Stimulated activated CD8-positive, alpha-beta memory T cell treated with anti-CD3 and anti-CD28 coated beads, Interleukin-4, amount 100 ng/mL, for 1 hour (primary cell): ENCODE measurements at places on chromosomes 7 and 10.

DNA sequence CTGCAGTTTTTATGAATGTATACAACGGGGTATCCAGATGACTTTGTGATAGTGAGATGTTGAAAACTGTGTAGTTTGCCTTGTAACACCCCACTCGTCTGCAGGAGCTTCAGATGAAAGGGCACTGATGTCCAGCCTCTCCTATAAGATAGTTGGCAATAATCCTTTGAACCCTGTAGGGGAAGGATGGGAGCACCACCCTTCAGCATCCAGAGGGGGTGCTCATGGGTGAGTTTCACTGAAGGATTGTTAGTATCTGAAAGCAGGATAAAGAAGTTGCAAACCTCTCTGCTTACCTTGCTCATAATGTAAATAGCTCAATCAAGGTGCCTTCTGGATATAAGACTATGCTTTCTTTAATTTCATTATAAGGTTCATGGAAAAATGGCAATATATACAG, 201.5 kb downstream of the TMEM178B start:
- no peak for DNase-seq

DNA sequence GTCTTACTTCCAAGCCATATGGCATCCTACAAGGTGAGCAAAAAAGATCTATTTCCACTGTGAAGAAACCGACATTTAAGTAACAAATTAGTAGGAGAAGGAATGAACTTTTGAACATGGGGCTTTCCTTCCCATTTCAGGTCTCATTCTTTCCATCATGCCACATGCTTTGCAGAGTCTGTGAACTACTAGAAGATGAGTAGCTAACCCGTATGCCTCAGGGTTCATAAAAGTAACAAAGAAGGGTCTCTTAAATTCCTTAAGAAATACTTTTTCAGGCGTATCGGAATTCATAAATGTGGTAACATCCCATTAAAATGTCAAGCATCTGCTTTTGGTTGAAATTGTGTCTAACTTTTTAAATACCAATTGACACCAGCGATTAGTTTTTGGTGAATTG, 81.3 kb upstream of the TNS3 start:
- DNase-seq, result no peak

DNA sequence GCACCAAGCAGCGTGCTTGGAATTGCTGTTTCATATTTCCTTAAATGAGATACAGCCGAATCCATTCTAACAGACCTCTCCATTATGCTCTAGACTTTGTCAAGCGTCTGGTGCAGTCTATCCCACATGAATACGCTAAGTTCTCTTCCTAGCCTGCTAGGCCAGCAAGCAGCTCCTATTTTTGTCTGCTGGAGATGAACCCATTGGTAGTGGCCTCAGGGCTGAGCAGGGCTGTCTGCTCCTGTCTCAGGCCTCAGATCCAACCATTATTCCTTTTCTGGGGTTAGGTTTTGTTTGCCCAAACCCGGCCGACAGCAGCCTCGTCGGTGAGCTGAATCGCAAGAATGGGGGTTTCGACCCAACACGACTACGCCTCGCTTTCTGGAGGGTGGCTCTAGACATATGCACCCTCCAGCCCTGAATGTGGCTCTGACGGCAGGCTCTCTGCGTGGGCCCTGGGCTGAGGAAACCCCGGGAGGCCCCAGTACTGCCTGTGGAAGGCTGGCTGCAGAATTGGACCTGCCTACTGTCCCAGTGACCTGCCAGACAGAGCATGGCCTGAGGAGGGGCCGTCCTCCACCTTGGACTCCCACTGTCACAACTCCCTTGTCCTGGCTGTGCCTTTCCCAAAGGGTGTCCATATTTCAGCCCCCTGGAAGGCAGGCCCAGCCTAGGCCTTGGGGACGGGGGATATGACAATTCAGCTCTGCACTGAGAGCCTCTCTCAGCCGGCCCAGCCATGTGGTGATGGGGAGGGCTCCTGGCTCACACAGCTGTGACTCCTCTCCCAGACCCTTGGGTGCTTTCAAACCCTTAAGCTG, 267.9 kb upstream of the TCERG1L start:
- no peak for DNase-seq

GRCh38 chr7:76071316-76072242, 23.7 kb downstream of the MDH2 start:
- DNase-seq, result no peak

- DNase-seq, result no peak
Measured at GRCh38 chr7:55526770-55527169, 45.5 kb downstream of the VOPP1 start.

DNA sequence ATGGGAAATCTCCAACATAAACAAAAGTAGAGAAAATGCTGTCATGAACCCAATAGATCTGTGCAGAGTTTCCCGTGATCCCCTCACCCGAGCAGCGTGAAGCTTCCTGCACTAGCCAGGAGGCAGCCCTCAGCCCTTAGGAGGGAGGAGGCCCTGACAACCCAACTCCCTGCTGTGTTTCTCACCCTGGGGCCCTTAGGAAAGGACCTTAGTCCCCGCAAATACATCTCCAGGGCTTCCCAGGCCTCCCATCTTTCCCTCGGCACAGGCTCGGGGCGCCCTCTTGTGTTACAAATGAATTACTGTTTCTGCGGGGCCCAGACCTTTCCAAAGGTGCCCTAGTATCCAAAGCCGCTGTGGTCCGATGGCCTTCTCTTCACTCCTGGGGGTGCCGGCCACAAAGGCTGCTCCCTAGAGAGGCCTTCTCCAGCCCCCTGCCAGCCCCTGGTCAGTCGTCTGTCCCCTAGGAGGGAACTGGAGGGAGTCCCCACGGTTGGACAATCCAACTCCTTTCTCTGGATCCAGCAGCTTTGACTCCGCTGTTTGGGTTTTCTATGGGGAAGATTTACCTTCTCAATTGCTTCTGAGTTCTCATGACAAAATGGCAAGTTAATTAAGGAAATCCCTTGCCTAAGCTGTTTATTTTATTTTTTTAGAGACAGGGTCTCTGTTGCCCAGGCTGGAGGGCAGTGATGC, 49.9 kb upstream of the SH2B2 start:
- DNase-seq, result no peak

DNA sequence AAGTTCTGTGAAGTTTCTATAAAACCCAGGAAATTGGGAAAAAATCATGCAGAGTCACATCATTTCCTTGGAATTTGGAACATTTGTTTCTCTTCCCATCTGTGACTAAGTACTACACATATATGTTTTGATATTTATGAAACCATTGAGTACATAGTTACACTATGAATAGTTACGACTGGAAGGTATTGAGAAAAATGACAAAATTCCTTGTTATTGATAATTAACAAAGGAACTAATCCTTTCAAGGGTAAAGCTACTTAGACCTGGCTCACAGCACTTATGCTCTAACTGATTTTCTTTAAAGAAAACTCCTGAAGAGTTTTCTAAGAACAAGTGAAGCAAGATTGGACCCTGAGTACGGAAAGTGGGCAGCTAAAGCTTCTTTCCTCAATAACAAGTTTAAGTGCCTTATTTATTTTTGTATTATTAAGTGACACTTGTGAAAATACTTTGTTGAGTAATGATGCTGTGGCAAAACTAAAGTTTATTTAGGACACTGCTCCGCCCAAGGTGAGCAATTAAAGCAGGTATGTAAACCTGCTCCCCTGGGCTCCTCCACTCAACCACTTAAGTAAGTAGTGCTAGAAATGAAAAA, 12.0 kb upstream of the GLCCI1 start:
- DNase-seq, result no peak

- DNase-seq, result no peak
Measured at GRCh38 chr10:84243759-84244158, 1.1 kb upstream of the RGR start.

DNA sequence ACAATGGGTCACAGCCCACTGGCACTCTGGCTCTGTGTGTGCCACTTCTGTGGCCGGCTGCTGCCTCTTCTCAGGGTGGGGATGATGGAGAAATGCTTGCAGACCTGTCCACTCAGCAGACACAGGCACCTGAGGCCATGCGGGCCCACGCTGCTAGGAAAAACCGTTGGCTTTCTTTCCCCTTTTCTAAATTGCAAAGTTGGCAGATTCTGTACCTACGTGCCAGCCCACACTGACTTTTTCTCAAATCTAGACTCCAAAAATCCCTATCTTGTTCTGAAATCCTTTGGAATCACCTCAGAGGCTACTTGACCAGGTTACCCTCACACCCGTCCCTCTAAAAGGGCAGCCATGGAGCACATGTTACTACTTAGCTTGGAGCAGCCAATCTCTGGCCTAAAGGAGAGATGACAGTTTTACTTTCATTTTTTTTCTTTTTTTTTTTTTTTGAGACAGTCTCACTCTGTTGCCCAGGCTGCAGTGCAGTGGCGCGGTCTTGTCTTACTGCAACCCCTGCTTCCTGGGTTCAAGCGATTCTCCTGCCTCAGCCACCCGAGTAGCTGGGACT, 99.4 kb downstream of the RNF216 start:
- DNase-seq, result no peak

DNA sequence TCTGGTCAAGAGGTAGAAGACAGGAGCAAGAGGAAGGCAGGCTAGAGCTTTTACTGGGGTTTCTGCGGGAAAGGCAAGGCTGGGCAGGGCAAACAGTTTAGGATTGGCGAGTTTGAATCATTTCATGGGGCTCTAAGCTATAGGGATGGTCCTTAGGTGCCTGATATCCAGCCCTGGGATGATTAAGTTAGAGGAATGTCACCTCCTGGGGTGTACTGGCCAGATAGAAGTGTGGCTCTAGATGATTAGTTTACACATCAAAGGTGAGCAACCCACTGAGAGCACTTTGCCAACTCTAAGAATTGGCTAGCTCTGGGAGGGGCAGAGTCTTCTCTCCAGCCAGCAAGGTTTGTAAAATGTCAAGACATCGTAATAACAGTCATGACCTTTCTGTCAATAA, 52.4 kb downstream of the ZNF365 start:
- DNase-seq, result no peak

DNA sequence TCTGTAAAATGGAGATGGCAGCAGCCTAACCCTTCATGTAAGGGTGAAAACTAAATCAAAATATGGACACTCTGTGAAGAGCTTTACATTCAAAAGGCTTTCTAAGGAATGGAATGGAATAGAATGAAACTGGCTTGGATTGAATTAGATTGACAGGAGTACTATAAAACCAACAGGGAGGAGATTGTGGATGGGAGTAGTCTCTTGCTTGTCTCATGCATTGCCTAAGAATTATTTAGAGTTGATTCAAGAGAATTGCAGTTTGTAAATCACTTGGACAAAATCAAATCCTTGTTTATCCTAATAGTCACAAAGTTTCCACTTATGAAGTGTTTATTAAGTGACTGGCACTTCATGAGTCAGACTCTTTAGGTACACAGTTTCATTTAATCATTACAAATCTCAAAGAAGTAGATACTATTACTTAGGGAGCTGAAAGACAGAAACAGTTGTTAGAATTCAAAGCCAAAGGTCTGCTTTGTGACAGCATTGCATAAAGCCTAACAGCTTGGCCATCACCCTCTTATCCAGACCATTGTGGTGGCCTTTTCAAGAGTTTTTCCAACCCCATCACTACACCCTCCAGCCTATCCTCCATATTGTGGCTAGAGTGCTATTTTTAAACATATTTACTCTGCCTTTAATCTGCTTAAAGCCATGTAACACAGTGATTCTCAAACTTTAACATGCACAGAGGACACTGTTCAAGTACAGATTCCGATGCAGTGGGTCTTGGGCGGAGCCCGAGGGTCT, 91.9 kb upstream of the GHITM start:
- DNase-seq, result no peak

DNA sequence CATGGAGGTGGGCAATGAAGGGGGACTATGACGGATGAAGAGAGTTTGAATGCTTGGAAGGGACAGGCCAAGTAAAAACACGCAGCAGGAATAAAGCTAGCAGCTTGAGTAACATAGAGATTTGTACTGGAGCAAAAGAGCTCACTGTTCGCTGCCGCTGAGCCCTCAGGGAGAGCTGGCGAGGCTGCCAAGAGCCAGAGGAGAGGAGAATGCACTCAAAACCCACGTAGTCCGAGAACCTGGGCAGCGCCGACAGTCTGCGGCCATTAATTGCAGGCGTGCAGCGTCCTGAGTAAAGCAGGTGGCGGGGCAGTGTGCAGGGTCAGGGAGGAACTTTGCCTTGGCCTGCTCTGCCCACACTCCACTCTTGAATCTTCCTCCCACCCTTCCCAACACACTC, 68.2 kb downstream of the SLC37A3 start:
- DNase-seq, result no peak

GRCh38 chr7:81707196-81707595, 62.7 kb downstream of the HGF start:
- DNase-seq, result no peak

DNA sequence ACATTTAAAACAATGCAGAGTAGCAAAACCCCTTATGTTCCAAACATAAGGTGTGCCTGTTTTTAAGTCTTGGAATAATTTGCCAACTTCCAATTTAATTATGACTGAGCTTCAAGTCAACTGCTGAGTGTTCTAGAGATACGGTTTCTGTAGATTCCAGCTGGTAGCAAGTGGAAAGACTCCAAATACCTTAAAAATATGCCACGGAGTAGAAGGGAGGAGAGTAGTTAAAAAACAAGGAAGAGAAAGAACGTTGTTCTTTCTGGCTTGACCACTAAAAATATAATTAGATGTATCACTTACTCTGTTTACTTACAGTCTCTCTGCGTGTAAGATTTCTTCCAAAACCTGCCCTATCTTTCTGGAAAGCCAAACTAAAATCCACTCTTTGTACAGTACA, 24.5 kb upstream of the ABLIM1 start:
- DNase-seq, result no peak

GRCh38 chr7:38751416-38751815, 120.2 kb upstream of the AMPH start:
- no peak for DNase-seq

GRCh38 chr7:94605031-94605430, 50.9 kb downstream of the SGCE start:
- DNase-seq, result no peak

- DNase-seq, result no peak
Measured at GRCh38 chr7:54813398-54813797, 54.4 kb upstream of the SEC61G start.

DNA sequence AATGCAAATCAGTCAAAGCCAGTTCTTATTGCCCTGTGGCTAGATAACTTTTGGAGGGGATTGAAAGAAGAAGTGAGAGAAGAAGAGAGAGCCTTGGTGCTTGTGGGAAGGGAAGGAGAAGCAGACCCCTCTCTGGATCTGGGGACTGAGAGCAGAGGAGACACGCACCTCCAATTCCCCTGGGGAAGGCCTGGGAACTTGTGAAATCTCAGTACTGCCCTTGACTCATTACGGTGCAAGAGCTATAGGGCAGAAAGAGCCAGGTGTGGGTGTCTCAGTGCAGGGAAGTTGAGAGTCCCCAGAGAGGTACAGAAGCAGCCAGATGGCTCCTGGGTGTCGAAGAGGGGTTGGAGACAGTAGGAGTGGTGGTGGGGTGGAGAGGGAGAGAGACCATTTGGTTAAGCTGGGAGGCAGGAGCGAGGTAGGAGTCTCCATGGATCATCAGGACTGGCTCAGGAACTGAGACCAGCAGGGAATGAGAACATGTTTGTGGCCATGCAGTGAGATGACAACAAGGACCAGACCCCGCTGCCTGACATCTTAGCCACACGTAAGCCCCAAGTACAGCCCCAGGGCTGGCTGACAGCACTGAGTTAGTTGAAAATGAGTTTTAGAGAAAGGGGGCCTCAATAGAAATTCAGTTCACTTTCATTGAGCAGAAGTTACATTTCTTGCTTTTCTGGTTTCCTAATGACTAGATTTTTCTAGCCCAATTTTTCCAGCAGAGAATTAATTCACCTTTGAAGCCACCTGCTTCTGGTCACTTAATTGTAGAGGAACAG, 238.2 kb downstream of the BUB3 start:
- DNase-seq, result no peak

- no peak for DNase-seq
Measured at GRCh38 chr10:10870523-10871241, 147.0 kb upstream of the CELF2 start.

GRCh38 chr10:76190634-76191270, 759.3 kb downstream of the LRMDA start:
- no peak for DNase-seq
